ENCODE measurements at places on chromosomes 4 and X. TPM values are rescaled to one million over a fixed set of nuclear protein-coding genes. Genes with fewer than 3 reads are reported as not detected.

PPP1R2C gene
- total RNA-seq, result not detected

SLC10A6 gene
- 5.2 TPM for total RNA-seq

LAP3 gene
- 110 TPM for total RNA-seq

NLGN4X gene
- total RNA-seq, result 8.4 TPM

ARHGAP4 gene
- 43.0 TPM for total RNA-seq

FAAH2 gene
- total RNA-seq, result 0.29 TPM

SLC4A4 gene
- 5.5 TPM for total RNA-seq

VSIG1 gene
- not detected for total RNA-seq

GAGE12E gene
- not detected for total RNA-seq

GAGE12F gene
- not detected for total RNA-seq

SPP1 gene
- 636 TPM for total RNA-seq

HPSE gene
- total RNA-seq, result 7.4 TPM

RIBC1 gene
- 0.22 TPM for total RNA-seq

RHOH gene
- 3.9 TPM for total RNA-seq

G3BP2 gene
- 72.6 TPM for total RNA-seq

RNF212 gene
- 4.2 TPM for total RNA-seq

UGT2B10 gene
- total RNA-seq, result not detected

C4orf36 gene
- 1.2 TPM for total RNA-seq

C1QTNF7 gene
- 1.8 TPM for total RNA-seq

UGT8 gene
- total RNA-seq, result 0.13 TPM

HSFX2 gene
- total RNA-seq, result not detected

GLRA2 gene
- total RNA-seq, result not detected

SSX4B gene
- not detected for total RNA-seq

TCP11X2 gene
- not detected for total RNA-seq

CDKL2 gene
- not detected for total RNA-seq
